ENCODE measurements at places on chromosomes 4 and X.

- H3K4me3 ChIP-seq: no peak overlapping the region
- no peaks in the 10 kb centered on the region for H3K36me3 ChIP-seq
- H3K27ac ChIP-seq: no peak overlapping the region
- no peaks in the 10 kb centered on the region for H3K27me3 ChIP-seq
Observed at GRCh38 chr4:173357939-173358338, 12.8 kb upstream of the SAP30 start.

DNA sequence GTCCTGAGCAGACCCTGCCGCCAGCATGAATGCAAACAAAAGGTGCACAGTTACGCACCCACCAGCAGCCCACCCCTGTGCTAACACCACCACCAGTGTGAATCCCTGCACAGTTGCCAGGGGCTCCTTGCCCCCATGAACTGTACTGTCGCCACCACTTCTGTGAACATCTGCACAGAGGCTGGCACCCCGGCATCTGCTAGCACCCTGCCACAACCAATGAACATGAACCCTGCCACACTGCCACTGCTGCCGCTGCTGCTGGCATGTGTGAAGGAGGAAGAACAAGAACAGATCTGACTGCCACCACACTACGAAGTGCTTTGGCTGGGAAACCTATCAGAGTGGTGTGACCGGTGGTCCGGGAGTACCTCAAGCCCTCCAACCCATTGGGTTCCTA lies 261.3 kb downstream of the PARM1 start:
- DNase-seq: no peak
- H3K27me3 ChIP-seq: no peaks in the 10 kb centered on the region
- H3K36me3 ChIP-seq: no peaks in the 10 kb centered on the region
- no peak overlapping the region for H3K27ac ChIP-seq
- H3K4me3 ChIP-seq: no peak overlapping the region

DNA sequence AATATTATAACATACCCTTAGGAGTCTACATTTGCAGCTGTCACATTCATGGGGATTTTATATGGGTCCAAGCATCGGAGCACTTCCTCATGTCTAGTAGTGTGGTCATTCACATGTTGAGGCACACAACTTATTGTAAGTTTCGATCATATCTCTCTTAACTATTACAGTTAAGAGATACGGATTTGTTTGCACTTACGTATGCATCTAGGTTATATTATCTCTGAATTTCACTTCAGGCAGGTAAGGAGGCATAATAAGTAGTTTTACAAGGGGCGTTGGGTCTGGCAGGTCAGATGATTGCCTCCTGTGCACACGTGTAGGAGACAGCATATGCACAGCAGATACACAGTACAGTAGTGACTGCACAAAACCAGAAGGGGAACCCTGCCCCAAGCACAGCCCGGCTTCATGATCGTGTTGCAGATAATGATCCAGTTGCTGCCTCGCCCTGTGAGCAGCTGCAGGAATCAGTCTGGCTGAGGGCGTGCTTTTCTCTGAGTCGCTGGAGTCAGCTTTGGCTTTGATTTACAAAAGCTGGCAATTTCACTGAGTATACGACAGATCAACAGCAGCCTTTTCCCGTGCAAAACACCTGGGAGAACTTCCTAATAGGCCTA lies 302.9 kb upstream of the GATB start:
- no peaks in the 10 kb centered on the region for H3K36me3 ChIP-seq
- H3K27ac ChIP-seq: no peak overlapping the region
- H3K27me3 ChIP-seq: no peaks in the 10 kb centered on the region
- H3K4me1 ChIP-seq: peaks cover 11% of the 10 kb centered on the region
- DNase-seq: no peak

DNA sequence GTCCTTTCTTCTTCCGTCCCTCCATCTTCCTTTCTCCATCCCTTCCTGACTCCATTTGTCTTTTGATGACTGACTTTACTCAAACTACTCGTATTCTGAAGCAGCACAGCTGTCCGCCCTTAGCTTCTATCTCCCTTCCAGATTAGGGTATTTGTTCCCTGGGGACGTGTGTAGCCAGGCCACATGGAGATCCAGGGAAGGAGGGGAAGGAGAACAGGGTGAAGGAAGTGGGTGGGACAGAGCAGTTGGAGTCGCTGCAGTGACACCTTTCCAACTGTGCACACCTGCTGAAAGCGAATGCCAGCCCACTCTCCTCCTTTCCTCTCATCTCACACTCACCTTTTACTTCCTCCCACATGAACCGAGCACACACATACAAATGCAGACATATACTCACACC lies 323.8 kb downstream of the DCTD start:
- H3K4me1 ChIP-seq: no peaks in the 10 kb centered on the region
- H3K36me3 ChIP-seq: no peaks in the 10 kb centered on the region
- DNase-seq: no peak
- no peaks in the 10 kb centered on the region for H3K27me3 ChIP-seq
- no peak overlapping the region for H3K27ac ChIP-seq

DNA sequence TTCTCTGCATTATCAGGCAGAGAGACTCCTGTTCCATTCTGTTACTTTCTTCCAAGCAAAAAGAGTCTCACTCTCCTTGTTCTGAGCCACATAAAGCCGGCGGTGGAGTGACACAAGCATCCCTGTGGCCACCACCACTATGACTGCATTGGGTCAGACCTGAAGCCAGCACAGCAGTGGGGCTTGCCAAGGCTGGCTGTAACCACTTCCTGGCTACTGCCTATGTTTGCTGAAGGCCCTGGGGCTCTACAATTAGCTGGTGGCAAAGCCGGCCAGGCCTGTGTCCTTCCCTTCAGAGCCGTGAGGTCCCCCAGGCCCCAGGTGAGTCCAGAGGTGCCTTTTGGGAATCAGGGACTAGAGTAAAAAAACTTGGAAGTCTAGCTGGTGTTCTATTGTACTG lies 31.8 kb downstream of the PLAC8 start:
- no peak overlapping the region for H3K27ac ChIP-seq
- no peak for DNase-seq
- H3K27me3 ChIP-seq: no peaks in the 10 kb centered on the region
- H3K4me3 ChIP-seq: no peak overlapping the region

DNA sequence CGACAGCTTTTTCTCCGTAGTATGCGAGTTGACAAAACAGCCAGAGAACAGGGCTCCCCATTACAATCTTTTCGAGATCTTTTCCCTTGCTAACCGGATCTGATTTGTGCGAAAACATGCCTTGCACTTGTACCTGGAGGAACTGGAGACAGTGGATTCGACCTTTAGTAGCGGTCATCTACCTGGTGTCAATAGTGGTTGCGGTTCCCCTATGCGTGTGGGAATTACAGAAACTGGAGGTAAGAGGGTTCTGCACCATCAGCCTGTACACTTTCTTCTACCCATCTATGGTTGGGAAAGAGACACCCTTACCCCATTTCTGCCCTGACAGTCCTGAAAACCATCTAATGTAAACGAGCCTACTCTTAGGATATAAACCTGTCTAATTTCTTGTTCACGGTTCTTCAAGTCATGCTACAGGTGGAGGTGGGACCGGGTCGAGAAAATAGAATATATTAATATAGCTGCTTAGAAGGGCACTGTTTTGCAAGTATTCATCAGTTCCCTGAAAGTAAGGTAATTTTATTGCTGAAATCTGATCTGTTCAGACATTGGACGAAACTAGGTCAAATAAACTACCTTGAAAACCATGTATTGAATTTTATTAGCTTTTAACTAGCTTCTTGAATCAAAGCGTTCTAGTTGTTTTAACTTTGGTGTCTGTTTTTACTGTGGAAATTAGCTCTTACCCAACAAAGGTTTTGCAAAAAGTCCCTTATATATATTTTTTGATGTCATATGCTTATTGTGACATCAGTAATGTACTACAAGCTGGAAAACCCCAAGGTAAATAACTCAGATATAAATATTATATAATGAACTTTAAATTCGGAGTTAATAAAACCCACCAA lies 869 bp downstream of the TMEM184C start:
- no peak for DNase-seq
- H3K4me3 ChIP-seq: peak overlapping the region; percentile 95
- H3K27ac ChIP-seq: peak overlapping the region; percentile 88
- no peaks in the 10 kb centered on the region for H3K36me3 ChIP-seq
- H3K27me3 ChIP-seq: no peaks in the 10 kb centered on the region

DNA sequence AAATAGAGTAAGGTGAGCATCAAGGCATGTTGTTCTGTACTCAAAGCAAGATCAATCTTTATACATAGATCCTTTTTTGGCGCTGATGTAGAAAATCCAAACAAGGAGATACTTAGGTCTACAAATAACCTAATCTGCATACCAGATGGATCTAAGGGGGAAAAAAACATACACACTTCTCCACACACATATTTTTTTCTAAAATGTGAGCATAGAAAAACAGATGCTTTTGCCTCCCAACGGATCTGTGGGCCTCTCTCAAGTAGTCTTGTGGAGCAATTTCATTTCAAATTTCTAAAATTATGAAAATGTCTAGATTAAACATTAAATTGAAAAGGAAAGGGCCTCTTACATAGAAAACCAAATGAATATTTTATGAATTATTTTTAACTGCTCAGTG lies 166.1 kb downstream of the GRIA3 start:
- no peaks in the 10 kb centered on the region for H3K27me3 ChIP-seq
- no peaks in the 10 kb centered on the region for H3K4me1 ChIP-seq
- no peak for DNase-seq
- H3K36me3 ChIP-seq: no peaks in the 10 kb centered on the region
- H3K27ac ChIP-seq: no peak overlapping the region
- H3K4me3 ChIP-seq: no peak overlapping the region

DNA sequence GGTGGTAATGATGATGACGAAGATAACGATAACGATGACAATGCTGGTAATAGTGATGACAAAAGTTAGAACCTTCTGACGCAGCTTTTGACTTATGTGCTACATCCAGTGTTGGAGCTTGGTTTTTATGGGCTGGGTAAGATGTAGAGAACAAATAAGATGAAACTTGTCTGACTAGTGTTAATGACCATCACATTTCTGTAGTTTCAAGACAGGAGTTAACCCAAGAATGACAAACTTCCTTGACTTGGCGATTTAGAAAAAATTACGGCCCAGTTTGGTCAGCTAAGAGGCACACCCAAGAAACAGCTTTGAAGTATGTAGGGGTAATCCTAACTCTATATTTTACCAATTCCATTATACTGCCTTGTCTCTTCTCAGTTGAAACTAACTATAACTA lies at the start of gene TMPRSS11B:
Gene TMPRSS11B, minus strand, starts transcription at position 101 of the 400 bp plus-strand sequence. CDS start 136 bp downstream, outside the sequence.
- H3K27ac ChIP-seq: peak within 1 kb of the TSS; percentile 29
- H3K27me3 ChIP-seq: no peaks in the 10 kb centered on the region
- H3K4me3 ChIP-seq: no peak within 1 kb of the TSS
- H3K4me1 ChIP-seq: peaks cover 3% of the 10 kb centered on the region
- no peak for DNase-seq
- H3K36me3 ChIP-seq: no peaks in the 10 kb centered on the region

- no peak overlapping the region for H3K4me3 ChIP-seq
- no peaks in the 10 kb centered on the region for H3K4me1 ChIP-seq
- DNase-seq: no peak
- H3K27me3 ChIP-seq: no peaks in the 10 kb centered on the region
- peak overlapping the region; percentile 67 for H3K27ac ChIP-seq
Observed at GRCh38 chrX:9676738-9677097, 88.9 kb downstream of the GPR143 start.

DNA sequence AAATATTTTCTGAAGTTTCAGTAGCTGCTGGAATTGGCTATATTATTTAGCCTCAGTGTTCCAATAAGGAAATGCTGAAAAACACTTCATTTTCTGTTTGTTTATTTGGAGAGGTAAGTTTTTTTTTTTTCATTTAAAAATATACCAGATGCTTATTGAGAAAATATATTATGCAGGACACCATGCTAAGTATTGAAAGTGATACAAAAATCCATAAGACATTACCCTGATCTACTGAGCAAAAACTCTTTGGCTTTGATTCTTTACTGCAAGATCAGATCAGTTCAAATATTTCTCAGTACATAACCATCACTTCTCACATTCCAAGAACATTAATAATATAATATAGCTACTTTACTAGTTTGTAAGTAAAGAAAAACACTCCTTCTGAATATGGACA lies 123.4 kb upstream of the PACRGL start:
- H3K4me3 ChIP-seq: no peak overlapping the region
- H3K36me3 ChIP-seq: no peaks in the 10 kb centered on the region
- no peaks in the 10 kb centered on the region for H3K4me1 ChIP-seq
- no peaks in the 10 kb centered on the region for H3K27me3 ChIP-seq

GRCh38 chrX:118520216-118521206 lies 24.9 kb downstream of the DOCK11 start:
- no peaks in the 10 kb centered on the region for H3K36me3 ChIP-seq
- no peaks in the 10 kb centered on the region for H3K27me3 ChIP-seq
- no peak for DNase-seq

- H3K4me1 ChIP-seq: no peaks in the 10 kb centered on the region
- DNase-seq: no peak
- H3K27me3 ChIP-seq: no peaks in the 10 kb centered on the region
- no peak overlapping the region for H3K27ac ChIP-seq
Observed at GRCh38 chr4:22334155-22334554, 181.7 kb downstream of the ADGRA3 start.

- no peaks in the 10 kb centered on the region for H3K4me1 ChIP-seq
- no peak overlapping the region for H3K27ac ChIP-seq
- no peak overlapping the region for H3K4me3 ChIP-seq
- DNase-seq: no peak
- H3K27me3 ChIP-seq: no peaks in the 10 kb centered on the region
Observed at GRCh38 chr4:70538869-70539268, 20.5 kb downstream of the AMTN start.

GRCh38 chrX:111662292-111662691 lies 18.7 kb upstream of the ALG13 start:
- no peak for DNase-seq
- H3K27ac ChIP-seq: no peak overlapping the region
- H3K4me1 ChIP-seq: no peaks in the 10 kb centered on the region

DNA sequence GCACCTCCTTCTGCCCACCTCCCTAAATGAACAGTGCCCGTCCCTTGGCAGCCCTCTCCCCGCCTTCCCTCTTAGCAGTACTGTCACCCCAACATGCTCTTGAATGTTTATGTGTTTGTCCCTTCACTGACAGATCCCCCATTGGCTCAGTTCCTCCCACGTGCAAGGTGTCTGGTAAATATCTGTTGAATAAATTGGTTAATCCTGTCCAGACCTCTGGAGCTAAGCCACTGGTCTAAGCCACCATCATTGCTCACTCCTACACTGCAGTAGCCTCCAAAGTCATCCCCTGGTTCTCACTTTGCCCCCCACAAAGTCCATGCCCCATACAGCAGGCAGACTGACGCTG lies 26.1 kb upstream of the MAN2B2 start:
- H3K4me3 ChIP-seq: no peak overlapping the region
- H3K27me3 ChIP-seq: peaks cover 74% of the 10 kb centered on the region
- H3K36me3 ChIP-seq: no peaks in the 10 kb centered on the region

Data from esophagus squamous epithelium (tissue), 5 donors.